CD4-positive, alpha-beta T cell treated with Interleukin-10 for 1 hour (primary cell): ENCODE measurements at places on chromosomes 2 and 18.
A peak's percentile ranks its signal among the peaks of the same experiment; 100 is the strongest.

DNA sequence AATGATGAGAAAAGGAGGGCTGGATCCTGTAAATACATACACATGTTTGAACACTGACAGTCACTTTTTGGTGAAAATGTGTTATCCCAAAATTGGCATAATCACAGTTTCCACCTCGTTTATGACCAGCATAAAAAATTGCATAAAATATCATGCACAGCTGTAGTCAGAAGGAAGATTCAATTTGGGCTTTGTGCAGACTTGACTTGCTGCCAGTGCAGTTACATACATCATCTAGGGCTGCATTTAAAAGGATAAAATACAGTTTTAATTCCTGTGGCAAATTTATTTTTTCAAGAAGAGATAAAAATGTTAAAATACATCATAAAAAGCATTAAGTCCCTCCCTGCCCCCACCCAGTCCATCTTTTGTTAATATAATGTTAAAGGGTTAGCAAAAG lies 103.8 kb downstream of the VWC2L start:
- no peak for DNase-seq

DNA sequence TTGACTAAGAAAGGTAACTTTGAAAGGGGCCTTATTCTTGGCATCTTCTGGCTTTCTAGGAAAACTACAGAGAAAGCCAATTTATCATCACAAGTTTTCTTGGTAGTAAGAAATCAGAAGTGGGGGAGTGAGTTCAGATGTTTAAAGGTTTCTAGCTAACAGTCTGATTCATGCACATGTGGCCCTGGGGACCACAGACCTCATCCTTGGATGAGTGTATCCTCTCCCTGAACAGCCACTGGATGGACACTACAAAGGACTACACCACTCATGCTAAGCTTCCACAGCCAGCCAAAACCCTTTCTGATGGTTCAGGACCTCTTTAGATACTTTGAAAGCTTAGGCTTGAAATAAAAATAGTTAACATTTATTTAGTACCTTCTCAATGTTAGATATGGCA lies 218.3 kb upstream of the STK17B start:
- DNase-seq: no peak

GRCh38 chr2:47833516-47833968 lies 50.6 kb downstream of the MSH6 start:
- DNase-seq: no peak

DNA sequence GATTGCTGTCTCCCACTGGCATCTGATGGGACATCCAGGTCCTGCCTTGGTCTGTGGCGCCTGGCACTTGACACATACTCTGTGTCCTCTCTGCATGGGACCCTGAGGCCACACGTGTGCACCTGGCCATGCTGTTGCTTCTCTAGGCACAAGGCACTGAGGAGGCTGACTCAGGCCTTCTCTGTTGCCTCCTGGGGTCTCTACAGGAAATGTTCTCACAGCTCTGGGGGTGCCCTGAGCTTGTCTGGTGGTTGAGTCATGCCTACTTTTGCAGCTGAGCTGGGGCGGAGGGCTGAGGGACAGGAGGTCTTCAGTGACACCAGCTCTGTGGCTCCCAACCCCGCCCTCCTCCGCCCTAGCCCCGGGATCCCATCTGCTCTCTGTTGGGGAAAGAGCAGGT lies 207.0 kb upstream of the HS6ST1 start:
- no peak for DNase-seq

DNA sequence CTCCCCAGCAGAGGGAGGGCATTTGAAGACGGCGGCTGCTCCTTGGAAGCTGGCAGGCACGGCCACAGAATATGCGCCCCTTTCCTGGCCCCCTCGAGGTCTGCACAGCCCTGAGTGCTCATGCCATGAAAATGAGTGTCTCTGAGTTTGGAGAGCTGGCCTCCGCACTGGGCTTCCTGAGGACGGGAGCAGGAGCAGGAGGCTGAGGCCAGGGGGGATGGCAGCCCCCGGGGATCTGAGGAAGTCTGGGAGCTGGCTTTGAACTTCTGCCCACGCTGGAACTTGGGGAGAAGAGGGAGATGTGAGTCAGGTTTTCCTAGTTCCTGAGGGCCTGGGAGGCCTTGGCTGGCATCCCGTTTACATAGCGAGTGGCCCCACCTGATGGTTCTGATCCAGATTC lies 47.0 kb downstream of the RRM2 start:
- no peak for DNase-seq

GRCh38 chr2:219782737-219783348 lies 155.4 kb downstream of the SLC4A3 start:
- DNase-seq: no peak

GRCh38 chr2:239275044-239275685 lies 125.7 kb downstream of the HDAC4 start:
- peak; percentile 88 for DNase-seq

- no peak for DNase-seq
These were observed 90.9 kb downstream of the MOGAT1 start for GRCh38 chr2:222762342-222762741.

GRCh38 chr2:98029718-98030222 lies 34.0 kb upstream of the TMEM131 start:
- no peak for DNase-seq

DNA sequence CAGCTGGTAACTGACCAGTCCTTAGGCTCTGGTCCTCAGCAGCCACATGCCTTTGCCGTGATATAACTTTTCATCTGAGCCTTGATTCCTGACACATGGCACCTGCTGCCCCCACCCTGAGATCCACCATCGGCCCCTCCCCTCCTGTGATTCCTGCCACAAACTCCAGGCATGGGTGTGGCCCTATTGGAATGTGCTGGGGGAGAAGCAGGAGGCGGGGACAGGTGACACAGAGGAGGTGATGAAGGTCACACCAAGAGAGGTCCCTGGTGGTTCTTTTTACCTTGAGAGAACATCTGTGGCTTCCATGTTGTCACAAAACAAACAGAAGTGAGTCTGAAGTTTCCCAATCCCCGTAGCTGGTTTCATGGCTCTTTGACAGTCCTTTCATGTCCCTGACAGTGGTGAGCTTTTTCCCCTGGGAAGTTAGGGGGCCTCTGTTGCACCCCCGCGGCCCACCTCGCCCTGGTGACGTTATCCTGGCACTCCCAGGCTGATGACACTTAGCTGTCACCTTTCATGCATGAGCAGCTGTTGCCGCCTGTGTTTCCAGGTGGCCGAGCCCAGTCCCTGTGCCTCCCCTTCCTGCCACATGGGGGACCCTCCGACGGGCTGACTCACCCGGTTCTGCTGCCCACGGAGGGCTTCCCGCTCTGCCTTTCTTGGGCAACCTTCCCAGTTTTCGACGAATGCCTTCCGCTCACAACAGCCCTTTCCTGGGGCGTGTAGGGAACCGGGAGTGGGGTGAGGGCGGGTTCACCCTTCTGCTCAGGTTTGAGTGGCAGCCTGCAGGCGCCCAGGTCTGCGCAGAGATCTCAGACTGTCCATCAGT lies 66.3 kb upstream of the GLI2 start:
- DNase-seq: no peak

GRCh38 chr18:48902856-48903601 lies 47.7 kb downstream of the SMAD7 start:
- no peak for DNase-seq

- no peak for DNase-seq
These were observed 60.6 kb downstream of the PTPN4 start for GRCh38 chr2:119820275-119820674.

DNA sequence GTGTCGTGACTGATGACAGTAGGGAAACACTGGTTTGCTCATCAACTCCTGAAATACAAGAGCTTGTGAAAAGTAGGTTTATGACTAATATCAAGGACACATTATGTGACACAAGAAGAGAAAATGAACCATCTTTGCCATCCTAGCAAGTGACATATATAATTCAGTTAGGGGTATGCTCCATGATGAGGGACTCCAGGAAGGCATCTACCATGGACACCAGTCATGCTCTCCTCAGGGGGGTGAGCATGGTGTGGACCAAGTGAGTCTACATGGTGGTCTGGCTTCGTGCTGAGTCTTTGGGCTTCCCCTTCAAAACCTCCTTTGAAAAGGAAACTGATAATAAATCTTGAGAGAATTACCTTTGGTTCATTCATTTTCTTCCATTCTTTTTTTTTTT lies 11.7 kb upstream of the SERPINB5 start:
- no peak for DNase-seq

DNA sequence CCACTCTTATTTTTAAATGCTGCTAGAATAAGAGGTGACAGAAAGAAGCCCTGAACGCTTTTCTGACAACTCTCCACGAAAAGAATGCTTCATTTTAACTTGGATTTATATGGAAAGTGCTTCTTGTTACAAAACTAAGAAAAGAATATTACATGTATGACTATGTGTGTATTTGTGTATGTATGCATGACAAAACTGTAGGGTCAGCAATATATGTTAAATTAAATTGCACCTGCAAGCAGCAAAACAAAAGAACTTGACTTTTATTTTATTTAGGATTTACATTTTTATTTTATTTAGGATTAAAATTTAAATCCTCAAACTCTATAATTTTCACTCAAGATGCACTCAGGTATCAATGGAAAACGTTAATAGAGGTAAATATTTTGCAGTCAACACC lies 187.1 kb downstream of the NR4A2 start:
- DNase-seq: no peak

DNA sequence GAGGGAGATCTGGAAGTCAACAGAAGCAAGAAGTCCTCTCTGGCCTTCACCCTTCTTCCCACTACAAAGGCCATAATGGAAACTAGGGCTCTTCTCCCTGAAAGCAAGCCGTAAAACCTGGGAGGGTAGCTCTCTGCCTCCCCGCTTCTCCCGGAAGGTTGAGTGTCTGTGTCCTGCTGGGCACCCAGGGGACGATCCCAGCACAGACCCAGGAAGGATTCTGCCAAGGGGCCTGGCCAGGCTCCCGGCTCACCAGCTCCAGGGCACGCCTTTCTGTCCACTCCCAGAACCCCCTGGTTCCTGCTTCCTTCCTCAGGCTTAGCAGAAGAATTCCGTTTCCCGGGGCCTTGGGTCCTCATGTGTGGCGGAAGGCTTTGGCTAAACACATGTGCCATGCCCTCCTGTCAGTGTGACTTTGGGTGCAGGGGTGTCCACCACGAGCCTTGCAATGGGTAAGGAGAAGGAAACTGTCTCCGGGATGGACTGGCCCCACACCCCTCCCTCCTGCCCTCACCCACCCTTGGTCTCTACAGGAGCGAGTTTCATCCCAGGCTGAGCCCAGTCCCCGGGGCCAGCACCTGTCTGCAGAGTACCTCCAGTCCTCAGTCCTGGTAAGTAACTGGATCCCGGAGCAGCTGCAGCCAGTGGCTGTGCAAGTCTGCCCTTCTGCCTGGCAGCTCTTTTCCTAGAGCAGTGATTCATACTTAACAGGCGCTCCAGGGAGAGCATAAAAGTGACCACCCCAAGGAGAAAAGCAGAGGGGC lies 135.8 kb downstream of the TPO start:
- no peak for DNase-seq

DNA sequence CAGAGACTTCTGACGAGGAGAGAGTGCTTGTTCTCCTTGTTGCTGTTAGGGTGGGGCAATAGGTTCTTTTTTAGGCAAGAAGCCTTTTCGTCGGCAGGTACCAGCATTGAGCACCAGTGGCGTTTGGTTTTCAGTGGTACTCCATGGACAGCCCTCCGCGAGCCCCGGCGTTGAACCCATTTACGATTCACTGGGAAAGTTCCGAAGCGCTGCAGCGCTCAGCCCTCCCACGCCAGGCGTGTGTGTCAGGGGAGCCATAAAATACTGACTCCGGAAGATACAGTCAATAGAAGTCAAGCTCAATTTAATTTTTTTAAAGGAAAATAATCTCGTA lies 494 bp upstream of the ROCK1 start:
- DNase-seq: no peak
